Fibroblast of skin of left biceps (primary cell): ENCODE measurements at places on chromosomes 16 and 17.

GRCh38 chr16:3656491-3657468, 2.3 kb downstream of the DNASE1 start:
- DNase-seq: no peak

DNA sequence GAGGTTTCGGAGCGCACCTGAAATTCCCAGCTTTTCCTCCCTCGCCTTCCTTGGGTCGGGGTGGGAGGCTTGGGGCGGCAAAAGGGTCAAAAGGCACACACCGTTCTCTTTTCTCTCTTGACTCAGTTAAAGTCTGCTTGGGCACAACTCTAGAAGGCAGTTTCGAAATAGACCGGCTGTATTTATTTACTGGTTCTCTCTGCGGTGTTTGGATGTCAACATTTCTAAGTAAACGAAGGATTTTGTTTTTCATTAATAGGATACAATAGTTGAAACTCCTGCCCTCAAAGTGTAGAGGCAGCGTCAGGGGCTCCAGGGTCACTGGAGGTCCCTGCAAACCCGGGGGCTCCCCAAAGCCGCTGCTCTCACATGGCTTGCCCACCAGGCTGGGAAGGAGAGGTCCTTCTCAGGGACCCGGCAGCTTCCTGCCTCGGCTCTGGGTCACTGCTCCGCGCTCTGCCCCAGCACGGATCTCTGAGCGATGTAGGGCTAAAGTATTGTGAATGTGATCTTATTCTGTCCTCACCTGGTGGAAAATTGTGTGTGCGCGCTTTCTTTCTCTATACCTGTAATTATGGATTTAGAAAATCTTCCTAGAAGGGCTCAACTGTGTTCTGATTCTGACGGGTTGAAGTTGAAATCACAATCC, 952 bp downstream of the BMERB1 start:
- no peak for DNase-seq

- no peak for DNase-seq
These were observed 2.7 kb downstream of the FBXO31 start for GRCh38 chr16:87380881-87381280.

DNA sequence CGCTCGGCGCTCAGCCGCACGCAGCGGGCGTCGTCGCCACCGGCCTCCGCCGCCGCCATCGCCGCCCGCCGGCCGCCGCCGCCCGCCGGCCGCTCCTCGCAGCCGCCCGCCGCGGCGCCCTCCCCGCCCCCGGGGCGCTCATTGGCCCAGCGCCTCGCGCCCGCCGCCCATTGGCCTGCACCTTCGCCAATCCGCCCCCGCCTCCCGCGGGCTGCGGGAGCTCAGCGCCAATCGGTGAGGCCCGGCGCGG, at the start of gene PGP:
PGP (minus strand) TSS at position 122 of the 250 bp plus-strand sequence; CDS start at position 59, 63 bp downstream.
- no peak for DNase-seq

- DNase-seq: no peak
These were observed 27.7 kb upstream of the MPHOSPH6 start for GRCh38 chr16:82197540-82198240.

GRCh38 chr16:75095204-75095621, 21.4 kb downstream of the LDHD start:
- no peak for DNase-seq

GRCh38 chr17:28812091-28812747, 30.4 kb downstream of the FAM222B start:
- peak; percentile 90 for DNase-seq

DNA sequence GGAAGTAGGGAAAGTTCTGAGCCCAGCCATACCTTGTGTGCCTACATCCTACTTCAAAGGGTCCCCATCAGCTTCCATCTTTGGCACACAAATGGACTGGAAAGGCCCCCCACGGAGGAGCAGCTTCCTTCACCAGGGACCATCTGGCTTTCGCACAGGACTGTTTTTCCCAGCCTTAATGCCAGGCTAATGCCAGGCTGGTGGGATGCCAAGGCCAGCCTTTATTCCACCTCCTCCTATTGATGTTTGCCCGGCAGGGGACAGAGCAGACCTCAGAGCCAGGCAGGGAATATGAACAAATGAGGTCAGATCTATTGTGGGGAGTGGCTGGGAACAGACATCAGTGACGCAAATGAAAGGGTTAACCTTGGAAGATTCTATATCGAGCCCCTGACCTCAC, 5.7 kb downstream of the GPR179 start:
- no peak for DNase-seq

DNA sequence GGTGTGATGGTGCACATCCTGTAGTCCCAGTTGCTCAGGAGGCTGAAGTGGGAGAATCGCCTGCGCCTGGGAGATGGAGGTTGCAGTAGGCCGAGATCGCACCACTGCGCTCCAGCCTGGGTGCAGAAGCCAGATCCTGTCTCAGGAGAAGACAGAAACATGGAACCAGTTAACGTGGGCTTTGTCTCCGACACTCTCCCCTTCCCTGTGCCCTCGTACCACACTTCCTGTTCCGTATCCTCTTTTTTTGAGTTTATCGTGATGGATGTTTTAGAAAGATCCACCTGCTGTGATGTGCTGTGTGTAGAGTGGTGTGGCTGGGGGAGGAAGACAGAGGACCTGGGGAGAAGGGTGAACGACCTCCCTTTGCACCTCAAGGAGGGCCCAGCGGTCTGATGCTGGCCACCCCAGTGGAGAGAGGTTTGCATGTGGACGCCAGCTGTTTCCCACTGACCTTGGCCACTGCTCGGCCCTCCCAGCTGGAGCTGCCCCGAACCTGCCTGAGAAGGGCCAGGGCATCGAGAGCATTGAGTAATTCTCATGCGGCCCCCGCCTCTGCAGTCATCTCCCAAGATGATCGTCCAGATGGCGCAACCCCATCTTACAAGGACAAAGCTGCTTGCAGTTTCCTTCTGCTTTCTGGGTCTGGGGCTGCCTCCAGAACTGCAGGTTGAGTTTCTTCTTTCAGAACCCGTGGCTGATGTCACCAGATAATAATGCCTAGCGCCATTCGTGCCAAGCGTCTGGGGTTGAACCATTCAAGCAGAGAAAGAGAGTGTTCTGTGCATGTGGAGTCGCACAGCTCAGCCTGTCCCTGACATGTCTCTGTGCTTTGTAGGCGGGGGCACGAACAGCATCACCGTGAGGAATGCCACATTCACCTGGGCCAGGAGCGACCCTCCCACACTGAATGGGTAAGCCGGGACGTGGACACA, 126.3 kb downstream of the ABCC1 start:
- no peak for DNase-seq

DNA sequence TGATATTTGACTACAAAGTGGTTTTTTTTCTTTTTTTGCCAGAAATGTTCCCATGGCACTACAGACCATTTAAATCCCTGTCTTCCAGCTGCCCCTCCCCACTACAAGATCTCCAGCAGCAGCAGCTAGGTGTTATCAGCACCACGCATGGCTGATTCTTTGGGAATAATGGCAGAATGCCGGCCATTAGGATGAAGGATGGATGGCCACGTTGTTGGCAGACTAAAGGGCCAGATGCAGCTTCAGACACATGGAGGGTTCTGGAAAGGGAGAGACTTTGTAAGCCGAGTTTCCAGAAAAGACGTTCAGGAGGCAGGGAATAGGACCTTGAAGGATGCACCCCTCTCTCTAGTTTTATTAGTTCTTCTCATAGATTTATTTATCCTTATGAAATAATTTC, 10.3 kb upstream of the MED9 start:
- no peak for DNase-seq

DNA sequence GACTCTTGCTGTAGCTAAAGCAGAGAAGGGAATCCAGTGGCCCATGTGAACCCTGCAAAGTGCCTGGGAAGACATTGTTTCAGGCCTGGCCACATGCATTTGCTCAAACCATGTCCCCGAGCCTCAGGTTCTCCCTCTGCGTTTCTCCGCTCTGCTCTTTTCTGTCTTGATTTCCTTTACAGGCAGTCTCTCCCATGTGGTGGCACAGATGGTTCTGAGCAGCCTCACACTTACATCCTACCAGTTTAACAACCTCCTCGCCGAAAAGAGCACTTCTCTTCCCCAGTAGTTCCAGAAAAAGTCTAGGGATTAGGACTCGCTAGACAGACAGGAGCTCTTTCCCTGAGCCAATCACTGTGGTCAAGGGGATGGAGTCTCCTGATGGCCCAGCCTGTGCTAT, 28.3 kb upstream of the MYH10 start:
- no peak for DNase-seq

DNA sequence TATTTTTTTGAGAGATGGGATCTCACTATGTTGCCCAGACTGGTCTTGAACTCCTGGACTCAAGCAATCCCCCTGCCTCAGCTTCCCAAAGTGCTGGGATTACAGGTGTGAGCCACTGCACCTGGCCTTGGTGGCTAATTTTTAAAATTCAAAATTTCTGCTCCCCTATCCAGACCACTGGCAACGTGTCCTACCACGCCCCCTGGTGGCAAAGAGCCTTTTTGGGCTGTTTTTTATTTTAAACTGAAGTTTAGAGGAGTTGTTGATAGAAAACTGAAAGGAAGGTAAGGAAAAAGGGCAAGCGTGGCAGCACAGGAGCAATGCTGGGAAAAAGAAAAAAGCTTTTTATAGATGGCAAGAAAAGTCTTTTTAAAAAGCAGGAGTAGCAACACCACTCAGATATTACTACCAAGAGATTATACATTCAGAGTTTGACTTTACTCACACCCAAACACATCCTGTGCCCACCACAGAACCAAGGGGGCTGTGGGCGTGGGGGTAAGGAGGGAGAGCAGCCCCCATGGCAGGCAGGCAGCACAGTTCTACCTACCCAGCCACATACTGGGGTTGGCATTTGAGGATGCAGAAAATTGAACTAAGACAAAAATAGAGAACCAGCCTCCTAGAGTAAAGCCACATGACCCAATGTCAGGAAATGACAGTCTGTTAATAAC, 4.2 kb upstream of the MXRA7 start:
- no peak for DNase-seq

GRCh38 chr16:21281698-21282389, 3.8 kb upstream of the CRYM start:
- DNase-seq: no peak

GRCh38 chr17:81794074-81794476, 9.9 kb upstream of the GCGR start:
- no peak for DNase-seq

DNA sequence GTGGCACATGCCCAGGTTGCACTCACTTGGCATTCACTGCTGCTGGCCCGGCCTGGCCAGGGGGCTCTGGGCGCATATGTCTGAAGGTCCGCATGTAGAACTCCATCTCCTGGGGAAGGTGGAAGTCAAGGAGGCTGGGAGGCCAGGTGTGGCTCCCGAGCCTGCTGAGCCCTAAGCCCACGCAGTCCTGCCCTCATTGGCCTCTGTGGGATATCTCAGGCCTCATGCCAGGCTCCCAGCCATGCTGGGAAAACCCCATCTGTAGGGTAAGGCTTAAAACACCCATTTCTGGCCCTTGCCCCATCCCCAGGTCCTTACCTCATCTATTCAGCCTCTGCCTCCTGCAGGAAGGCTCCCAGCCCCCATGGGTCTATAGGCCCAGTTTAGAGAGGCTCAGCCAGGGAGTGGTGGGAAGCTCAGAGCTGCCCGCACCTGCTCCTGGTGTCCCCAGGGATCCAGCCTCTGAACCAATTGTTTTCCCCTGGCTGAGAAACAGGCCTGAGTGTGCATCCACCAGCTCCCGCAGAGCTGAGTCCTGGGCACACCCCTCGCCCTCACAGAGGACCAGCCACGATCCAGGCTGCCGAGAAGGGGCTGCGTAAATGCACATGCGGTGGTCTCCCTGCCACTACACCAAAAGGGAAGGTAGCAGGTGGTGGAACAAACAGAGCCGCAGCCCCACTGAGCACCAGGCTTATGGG, 2.3 kb upstream of the TPPP3 start:
- no peak for DNase-seq

DNA sequence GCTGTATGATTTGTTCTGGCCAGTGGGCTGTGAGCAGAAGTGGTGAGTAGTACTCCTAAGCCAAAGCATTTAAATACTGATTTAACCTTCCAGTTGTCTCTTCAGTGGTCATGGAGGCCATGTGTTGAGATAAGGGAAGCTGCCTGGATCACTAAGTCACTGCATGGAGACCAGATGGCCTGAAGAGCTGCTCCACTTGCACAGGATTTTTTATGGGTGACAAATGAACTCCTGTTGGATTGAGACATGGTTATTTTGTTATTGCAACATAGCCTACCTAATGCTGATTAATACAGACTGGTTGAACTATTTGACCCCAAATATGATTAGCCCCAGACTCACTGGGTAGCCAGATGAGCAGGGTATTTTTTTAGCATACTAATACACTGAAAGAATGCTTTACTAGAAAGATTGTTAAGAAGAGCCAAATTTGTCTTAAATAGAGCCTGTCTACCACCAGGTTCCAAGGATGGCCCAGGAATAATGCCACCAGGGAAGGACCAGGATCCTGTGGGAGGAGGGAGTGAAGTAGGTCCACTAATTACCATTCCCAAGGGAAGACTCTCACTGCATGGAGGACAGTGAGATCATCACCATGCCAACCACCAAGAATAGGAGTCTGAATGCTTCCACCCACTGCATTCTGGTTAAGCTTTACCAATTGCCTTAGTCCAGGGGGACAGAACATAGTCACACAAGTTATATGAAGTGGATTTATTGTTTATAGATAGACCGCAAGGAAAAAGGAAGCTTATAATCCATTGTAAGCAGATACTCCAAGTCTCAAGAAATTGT, 187.4 kb upstream of the IRX6 start:
- DNase-seq: no peak

- DNase-seq: no peak
These were observed 502.4 kb upstream of the CDH11 start for GRCh38 chr16:65624229-65624628.

- DNase-seq: no peak
These were observed 24.6 kb downstream of the CMIP start for GRCh38 chr16:81469183-81469677.

DNA sequence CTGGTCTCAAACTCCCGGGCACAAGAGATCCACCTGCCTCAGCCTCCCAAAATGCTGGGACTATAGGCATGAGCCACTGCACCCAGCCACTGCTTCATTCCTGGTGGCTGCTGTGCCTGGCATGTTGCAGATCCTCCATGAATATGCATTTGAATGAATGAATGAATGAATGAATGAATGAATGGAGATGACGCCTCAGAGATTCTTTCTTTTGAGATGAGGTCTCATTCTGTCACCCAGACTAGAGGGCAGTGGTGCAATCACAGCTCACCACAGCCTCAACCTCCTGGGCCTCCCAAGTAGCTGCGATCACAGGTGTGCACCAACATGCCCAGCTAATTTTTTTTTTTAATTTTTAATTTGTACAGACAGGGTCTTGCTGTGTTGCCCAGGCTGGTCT, 5.2 kb downstream of the SPN start:
- no peak for DNase-seq

DNA sequence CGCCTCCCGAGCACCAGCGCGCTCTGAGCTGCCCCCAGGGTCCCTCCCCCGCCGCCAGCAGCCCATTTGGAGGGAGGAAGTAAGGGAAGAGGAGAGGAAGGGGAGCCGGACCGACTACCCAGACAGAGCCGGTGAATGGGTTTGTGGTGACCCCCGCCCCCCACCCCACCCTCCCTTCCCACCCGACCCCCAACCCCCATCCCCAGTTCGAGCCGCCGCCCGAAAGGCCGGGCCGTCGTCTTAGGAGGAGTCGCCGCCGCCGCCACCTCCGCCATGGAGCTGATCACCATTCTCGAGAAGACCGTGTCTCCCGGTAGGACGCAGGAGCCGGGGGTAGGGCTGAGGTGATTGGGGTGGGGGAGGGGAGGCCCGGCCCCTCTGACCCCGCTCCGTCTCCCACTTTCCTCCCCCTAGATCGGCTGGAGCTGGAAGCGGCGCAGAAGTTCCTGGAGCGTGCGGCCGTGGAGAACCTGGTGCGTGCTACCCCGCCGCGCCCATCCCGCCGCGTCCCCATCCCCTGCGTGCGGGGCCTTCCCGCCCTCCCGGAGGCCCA, 329 bp downstream of the KPNB1 start:
- DNase-seq: no peak
